Esophagus muscularis mucosa (tissue), 4 donors: ENCODE measurements at places on chromosomes 1 and 21. TPM values are rescaled to one million over a fixed set of nuclear protein-coding genes. Genes with fewer than 3 reads are reported as not detected.

Gene RASAL2
- total RNA-seq = 11.6 TPM

Gene XKR8
- total RNA-seq = 9.5 TPM

Gene CENPF
- 0.32 TPM for total RNA-seq

Gene SH2D5
- total RNA-seq = 0.42 TPM

GRCh38 chr1:9013819-9014218, 12.4 kb downstream of the SLC2A7 start:
- DNase-seq = no peak

DNA sequence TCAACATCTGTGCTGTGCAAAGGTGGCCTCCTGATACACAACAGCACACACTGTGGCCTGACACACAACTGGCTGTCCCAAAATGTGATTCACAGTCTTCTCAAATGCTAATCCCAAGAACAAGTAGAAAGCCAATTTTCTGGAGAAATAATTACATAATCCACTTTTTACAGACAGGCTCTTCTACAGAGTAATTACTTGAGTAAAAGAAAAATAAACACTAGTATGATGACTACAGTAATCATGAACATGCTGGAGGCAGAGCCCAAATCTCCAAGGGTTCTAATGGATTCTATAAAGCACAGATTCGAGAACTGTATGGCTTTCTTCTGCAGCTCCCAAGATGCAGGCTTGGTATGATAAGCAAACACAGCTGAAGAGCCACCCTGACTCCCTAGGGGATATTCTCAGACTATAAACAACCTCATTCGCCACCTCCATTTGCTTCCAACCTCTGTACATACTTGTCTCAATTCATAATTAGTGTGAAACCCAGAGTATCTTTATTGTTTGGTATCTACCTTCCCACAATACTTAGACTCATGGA, 81.9 kb downstream of the SIPA1L2 start:
- no peak for DNase-seq

- no peak for DNase-seq
These were observed 18.9 kb downstream of the ANGPTL7 start for GRCh38 chr1:11207898-11208611.

- DNase-seq = no peak
These were observed 232.8 kb downstream of the CHRM3 start for GRCh38 chr1:239619190-239619589.

- DNase-seq = no peak
These were observed 28.1 kb downstream of the IL6R start for GRCh38 chr1:154433161-154433764.

GRCh38 chr1:66552287-66552686, 18.3 kb downstream of the SGIP1 start:
- no peak for DNase-seq

- no peak for DNase-seq
These were observed 24.8 kb downstream of the CD101 start for GRCh38 chr1:117026361-117026760.

DNA sequence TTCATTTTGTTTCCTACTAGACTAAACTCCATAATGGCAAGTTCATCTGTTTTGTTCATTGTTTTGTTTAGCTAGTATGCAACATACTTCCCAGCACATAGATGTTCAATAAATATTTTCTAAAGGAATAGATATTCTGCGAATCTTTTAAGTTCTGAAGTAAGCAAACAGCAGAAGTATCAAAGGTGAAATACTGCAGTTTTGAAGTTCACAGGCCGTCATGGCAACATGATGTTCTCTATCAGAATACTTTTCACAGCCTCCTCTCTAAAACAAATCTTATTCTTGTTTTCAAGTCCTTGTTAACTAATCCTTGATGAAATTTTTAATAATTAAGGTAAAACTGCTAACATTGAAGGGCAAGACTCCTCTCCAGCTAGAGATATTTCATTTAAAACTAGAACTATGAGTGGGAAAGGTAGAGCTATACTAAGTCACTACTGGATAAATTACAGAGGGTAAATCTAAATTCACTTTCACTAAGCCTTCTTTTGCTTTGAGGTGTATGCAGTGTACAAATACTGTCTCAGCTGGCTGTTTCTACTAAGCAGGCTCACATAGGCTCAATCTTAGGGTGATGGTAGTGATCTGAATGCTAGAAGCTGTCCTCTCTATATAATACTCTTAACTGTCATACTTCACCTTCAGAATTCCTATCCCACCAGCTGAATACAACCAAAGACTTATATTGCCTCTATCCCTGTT, 96.7 kb downstream of the ZZZ3 start:
- DNase-seq = no peak

- DNase-seq = no peak
These were observed 301 bp upstream of the NUDT17 start for GRCh38 chr1:145845144-145845513.

DNA sequence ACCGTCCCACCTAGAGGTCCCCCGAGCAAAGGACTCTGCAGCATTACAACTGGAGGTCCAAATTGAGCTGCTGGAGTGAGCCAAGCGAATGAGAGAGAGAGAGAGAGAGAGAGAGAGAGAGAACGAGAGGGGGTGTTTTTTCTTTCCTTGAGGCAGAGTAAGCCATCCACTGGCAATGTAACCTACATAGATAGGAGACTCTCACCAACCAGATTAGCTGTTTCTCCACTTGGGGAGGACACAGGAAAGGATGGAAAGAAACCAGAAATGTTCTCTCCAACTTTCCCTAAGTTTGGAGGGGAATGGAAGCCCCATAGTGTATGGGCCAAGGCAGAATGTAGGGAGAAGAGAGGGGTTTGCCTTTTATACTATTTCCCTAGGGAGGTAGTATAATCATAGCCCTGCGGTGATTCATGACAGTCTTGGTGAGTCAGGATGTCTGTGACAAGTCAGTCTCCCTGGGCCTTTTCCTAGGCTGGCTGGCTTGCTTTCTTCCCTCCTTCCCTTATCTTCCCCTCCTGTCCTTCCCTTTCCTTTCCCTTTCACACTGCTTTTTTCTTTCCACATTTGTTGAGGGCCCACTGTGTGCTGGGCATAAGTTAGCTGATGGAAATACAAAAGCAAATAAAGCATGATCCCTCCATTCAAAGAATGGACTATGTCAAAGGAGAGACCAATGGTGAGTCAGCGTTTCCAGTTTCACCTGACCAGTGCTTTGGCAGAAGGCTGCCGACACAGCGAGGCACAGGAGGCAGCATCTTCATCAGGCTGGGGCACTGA, 7.1 kb downstream of the FNDC7 start:
- DNase-seq = no peak

- DNase-seq = no peak
These were observed 95.3 kb downstream of the HIVEP3 start for GRCh38 chr1:41823471-41823870.

DNA sequence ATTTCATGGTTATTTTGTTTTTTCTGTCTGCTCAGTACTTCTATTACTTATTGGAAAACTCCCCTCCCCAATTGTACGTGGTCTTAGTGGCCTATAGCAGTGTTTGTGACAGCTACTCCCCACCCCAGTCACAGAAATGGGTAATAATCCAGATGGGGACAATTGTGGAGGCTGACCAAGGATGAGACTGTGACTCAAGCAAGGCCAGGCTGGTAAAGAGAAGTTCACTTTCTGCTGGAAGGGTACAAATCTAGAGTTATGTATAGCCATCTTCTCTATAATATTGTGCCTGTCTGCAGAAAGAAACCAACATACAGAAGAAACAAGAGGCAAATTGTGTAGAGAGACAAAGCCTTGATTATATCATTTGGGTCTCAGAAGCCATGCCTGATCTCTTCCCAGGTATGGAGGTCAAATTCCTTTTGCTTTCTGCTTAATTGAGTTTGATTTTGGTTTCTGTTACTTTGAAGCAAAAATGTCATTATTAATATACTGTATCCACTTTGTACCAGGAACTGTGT, 270.4 kb downstream of the HLX start:
- no peak for DNase-seq

DNA sequence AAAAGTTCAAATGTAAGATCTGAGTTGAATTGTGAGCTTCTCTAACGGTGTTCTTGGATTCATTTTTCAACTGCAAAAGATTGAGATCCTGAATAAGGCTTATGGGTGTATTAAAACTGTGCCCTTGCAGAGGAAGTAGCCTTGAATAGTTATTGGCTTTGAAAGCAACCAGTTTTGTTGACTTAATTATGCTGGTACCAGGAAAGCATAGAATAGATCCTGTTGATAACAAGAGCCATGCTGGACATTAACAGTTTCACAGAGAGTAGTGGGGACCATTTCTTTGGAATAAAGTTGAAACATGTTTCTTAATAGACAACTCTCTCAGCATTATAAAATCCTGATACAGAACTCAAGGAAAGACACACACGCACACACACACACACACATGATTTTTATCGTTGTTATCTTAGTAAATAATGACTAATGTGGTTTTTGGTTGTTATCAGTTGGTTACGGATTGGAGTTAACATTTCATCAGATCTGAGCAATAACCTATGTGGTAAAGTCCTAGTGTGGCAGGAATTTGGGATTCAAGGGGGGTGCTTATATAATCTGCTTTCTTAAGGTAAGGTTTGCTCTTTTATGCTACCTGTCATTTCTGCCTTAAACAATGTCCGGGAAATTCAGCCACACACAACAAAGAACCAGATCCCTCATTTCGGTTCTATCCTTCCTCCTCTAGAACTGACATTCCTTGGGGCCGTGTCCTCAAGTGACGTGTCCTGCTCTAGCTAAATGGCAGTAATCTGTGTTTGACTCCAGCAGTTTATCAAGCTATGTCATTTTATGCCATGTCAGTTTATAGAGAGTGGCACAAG, 330.9 kb downstream of the CHRM3 start:
- no peak for DNase-seq

DNA sequence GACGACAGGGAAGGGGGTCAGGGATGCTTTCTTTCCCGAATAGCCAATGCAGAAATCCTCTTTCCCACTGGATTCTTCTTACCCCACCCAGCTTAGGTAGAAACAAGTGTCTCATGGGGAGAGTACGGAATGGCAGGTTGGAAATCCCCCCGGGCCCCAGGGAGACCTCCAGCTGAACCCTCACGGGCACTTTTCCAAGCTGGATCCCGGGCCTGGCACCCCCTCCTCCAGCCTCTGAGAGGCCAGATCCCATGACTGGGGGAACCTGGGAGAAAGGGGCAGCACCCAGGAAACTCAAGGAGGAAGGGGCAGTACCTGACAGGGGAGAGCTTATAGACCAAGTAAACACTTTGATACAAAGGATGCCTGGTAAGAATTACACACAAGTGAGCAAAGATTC, 1.3 kb downstream of the PKP1 start:
- no peak for DNase-seq
